ENCODE measurements at places on chromosomes 7 and 10. TPM values are rescaled to one million over a fixed set of nuclear protein-coding genes. Genes with fewer than 3 reads are reported as not detected.
A peak's percentile ranks its signal among the peaks of the same experiment; 100 is the strongest.

DNA sequence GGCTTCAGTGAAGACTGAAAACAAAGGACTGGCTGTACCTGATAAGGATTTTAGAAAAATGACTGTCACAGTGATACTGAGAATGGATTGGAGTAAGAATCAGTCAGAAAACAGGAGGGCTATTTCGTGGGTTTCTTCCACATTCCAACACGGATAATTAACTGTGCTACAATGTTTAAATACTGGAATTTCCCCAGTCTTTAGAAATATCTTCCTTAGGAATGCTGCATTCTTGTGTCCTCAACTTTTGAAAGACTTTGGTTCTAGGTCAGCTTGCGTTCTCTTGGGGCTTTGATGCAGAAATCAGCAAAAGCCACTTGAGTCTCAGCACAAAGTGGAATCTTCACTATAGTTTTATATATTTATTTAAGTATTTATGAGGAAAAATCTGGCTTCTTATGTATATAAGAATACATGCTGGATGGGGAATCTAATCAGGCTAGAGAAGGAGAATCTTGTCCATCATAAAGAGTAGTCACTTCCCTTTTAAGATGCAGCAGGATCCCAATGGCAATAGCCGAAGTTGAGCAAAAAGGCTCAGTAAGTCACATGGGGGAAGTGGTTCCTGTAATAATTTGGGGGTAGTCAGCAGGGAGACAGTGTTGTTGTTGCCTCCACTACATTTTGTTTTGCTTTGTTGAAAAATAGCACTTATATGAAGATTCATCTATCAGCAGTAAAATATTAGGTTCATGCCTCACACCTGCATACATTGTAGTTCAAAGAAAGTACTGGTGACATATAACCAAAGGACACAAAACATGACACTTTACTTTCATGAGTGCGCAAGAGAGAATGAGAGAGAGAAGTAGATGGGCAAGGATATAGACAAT is 86.0 kb downstream of the CH25H start:
- peak; percentile 25 for DNase-seq

DNA sequence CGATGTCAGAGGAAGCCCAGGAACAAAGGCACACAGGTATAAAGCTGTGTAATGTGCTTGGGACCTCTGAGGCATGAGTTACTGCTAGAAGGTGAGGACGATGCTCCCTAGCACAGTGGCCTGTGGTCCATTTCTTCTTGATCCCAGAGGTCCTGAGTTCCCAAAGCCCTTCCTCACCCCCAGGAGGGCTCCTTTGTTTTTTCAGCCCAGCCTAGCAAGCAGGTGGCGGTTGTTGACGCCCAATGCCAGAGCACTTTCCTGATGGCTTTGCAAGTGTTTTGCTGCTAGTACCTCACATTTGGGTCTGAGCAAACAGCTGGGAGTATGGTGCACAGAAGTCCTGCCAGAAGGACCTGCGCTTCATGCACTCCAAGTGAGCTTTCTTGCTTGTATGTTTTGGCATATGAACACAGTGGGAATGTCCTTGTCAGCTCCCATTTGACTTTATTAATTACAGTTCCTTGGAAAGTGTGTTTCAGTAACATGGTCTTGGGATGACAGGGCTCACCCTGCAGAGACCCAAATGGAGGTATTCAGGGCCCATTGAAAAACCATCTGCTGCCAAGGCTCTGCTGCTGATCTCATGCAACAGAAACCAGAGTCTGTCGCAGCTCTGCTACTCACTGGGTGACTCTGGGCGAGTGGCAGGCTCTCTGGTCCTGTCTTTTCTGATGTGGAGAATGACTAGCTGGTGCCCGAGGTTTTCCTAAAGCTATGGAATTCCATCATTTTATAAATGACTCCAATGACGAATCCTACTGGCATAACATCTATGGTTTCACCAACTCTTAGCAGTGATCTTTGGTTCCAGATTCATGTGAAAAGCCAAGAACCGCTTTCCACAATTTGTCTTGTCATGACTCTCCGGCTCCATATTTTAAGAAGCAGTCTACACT is 134.9 kb downstream of the ARID5B start:
- no peak for DNase-seq

DNA sequence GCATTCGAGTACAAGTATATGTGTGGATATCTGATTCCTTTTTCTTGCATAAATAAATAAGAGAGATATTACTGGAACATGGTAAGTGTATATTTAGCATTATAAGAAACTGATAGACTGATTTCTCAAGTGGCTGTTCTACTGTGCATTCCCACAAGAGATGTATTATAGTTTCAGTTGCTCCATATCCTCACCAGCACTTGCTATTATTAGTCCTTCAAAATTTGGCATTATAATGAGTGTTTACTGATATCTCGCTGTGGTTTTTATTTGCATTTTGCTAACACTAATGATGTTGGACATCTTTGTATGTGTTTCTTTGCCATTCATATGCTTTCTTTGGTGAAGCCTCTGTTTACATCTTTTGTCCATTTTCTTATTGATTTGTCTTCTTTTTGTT is 4.4 kb upstream of the CLRN3 start:
- DNase-seq, result no peak

- no peak for DNase-seq
These were observed 194.8 kb upstream of the KMT2E start for GRCh38 chr7:104818961-104819880.

DNA sequence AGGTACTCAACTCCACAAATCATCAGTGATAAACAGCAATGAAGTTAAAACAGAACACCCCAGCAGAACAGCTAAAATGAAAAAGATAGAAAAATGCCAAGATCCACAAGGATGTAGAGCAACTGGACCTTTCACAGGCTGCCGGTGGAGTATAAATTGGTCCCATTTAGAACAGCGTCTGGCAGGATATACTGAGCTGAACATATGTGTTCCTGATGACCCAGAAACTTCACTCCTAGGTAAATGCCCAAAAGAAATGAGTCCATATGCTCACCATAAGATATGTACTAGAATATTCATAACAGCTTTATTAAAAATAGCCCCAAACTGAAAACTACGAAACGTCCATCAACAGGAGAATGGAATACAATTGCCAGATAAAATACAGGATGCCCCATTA is 102.4 kb downstream of the OAT start:
- no peak for DNase-seq

GRCh38 chr7:86908948-86909347 is 150.5 kb downstream of the ELAPOR2 start:
- DNase-seq, result no peak

DNA sequence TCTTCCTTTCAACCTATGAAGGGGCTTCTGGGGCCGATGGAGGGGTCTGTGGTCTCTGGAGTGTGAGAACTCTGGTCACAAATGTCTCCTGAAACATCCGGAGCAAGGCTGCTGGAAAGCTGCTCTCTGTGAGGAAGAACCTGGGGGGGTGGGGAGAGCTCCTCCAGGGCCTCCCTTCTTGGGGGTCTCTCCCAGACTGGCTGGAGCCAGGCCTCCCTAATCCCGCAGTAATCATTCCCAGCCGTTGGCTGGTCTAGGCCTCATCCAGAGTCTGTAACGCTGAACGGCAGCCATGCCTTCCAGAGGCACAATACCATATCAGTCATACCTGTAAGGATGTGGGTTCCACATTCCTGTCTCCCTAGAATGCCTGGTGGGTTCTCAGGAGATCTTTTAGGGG is 4.4 kb upstream of the LZTS2 start:
- DNase-seq, result no peak

- DNase-seq, result no peak
These were observed 31.5 kb downstream of the BICC1 start for GRCh38 chr10:58544135-58544534.

DNA sequence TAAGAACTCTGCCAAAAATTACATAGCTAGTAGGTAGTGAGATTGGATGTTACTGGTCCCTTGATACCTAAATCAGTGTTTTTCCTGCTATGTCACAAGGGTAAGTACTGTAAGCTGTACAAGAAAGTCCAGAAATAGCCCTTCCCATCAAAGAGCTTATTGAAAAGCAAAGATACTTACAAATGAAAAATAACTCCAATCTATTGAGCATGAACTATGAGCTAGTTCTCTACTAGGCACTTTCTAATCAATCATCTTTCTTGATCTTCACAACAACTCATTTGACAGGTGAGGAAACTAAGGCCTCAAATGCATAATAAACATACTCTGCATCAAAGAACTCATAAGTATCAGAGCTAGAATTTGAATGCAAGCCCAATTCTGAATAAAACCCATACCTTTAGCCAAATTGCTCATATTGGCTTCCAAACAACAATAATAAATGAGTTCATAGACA is 249.8 kb upstream of the TCF7L2 start:
- no peak for DNase-seq

DNA sequence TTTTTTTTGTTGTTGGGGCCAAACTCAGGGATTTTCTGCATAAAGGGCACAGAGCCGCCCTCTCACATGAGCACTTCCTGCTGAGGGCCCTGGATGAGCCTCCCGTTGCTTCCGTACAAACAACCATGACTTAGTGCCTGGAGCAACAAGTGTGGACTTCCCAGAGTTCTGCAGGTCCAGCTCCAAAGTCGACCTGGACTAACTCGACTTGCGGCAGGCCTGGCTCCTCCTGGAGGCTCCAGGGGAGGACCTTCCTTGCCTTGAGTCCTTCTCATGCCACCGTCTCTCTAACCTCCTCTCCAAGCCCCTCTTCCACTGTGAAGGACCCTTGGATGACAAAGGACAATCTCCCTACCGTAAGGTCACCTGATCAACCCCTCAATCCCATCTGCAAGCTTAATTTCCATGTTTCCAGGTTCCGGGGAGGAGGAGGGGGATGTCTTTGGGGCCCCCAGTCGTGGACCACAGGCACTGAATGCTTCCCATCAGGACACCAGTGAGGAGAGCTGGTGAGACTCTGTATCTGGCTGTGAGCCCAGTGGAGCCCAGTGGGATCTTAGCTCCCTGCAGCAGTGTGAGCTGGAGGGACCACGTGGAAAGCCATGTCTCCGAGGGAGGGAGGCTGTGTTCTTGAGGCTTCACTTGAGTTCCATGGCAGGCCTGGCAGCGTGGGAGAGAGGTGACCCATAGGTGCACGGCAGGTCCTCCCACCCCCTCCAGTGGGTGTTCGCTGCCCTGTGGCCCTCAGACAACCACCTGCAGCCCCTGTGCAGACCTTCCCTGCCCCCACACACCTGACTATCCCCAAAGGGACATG is 199.5 kb upstream of the PPP2R2D start:
- DNase-seq, result no peak

DNA sequence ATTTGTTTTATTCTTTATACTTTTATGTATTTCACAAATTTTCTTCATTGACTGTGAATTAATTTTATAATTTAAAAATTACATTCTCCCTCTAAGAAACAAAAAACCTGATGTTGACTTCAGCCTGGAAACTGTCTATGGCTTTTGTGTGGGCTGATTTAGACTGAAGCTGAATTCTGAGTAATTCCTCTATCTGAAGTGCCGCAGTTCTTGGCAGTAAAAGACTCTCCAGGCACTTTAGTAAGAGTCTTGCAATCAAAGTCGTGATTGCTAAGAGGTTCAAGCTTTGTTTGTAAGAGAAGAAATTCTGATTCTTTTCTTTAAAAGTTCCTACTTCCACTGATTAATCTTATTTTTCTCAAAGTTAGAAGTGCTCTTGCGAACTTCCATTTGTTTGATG is 3.4 kb upstream of the CEP41 start:
- DNase-seq, result peak; percentile 63

DNA sequence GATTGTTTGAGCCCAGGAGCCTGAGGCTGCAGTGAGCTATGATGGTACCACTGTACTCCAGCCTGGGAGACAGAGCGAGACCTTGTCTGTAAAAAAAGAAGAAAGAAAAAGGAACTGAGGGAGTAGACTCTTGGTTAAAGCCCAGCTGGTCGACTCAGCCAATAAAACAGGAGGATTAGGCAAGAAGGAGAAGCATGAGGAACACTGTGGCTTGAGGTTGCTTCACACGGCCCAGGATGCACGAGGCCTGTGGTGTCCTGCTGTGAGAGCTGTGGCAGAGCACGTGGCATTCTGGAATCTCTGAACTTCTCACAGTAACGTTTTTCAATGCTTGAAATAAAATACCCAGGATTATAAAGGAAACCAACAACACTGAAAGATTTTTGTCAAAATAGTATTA is 93.3 kb downstream of the CUL2 start:
- peak; percentile 16 for DNase-seq

DNA sequence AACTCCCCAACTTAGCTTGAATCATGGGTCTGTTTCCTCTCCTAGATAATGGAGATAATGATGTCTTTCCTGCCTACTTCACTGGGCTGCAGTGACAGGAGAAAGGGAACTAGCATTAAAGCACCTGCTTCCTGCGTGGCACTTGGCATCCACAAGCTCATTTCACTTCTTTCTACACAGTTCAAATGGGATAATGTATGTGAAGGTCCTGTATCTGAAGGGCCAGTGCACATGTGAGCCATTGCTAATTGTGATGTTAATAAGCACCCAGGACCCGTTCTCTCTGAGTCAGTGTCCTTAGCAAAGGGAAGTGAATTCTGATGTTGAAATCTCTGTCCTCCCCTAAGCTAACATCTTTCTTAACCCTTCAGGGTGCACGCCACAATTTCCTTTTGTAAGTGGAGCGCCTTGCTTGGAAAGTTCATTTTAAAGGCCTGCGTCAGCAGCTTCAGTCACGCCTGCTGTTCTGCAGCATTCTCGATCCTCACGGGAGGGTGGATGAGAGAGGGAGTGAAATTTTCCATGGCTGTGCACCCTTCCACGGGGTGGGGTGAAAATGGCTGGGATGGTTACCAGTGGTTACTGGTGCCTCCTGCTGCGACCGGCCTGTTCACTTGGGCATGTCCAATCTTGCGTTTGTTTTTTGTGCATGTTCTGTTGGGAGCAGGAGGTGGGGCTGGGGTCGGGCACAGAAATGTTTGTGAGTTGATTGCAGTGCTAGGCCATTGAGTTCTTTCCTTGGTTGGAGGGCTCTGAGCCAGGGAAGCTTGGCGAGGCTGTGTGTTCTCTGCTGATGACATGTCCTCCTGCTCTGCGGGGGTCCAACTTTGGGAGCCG is 59.2 kb downstream of the HK1 start:
- DNase-seq, result peak; percentile 86

DNA sequence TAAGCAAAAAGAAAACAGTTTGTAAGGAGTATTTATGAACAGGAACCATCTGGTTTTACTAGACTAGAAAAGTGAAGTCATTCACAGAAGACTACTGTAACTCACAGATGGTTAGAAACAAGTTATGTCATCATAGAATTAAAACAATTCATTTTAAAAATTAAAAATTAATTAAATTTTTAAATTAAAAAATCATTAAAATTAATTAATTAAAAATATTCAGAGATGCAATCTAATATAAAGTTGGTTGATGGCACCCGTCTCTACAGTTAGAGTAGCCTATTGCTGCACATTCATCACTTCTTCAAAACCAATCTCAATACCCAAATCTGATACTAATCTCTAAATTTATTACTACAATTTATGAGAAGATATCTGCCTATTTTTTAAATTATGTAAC is 454.8 kb upstream of the NUPR2 start:
- no peak for DNase-seq

GRCh38 chr10:51074238-51075028 is at the start of gene PRKG1:
Gene PRKG1 (plus strand): TSS chr10:51074487.
- DNase-seq, result peak; percentile 85

GRCh38 chr10:93280699-93281366 is 201.3 kb downstream of the MYOF start:
- no peak for DNase-seq

The PLEKHS1 gene
- not detected for total RNA-seq

The TACC2 gene
- 2.9 TPM for total RNA-seq

The CALHM3 gene
- not detected for total RNA-seq

The GSTO2 gene
- 2.3 TPM for total RNA-seq

The OR2A42 gene
- total RNA-seq, result not detected

The UPK3B gene
- not detected for total RNA-seq

The DGKI gene
- total RNA-seq, result 15.8 TPM

The NEUROD6 gene
- not detected for total RNA-seq

The METTL27 gene
- total RNA-seq, result 1.7 TPM

The SAP25 gene
- total RNA-seq, result not detected

The MBL2 gene
- not detected for total RNA-seq

The CPEB3 gene
- total RNA-seq, result 0.18 TPM

The DGKB gene
- under 0.01 TPM for total RNA-seq

The TSPAN13 gene
- 6.1 TPM for total RNA-seq
